ENCODE measurements at places on chromosomes 3 and 15.

GRCh38 chr3:15217841-15218267 is 11.8 kb downstream of the CAPN7 start:
- no peak for DNase-seq
- no peak overlapping the region for H3K27ac ChIP-seq
- no peak overlapping the region for H3K4me3 ChIP-seq
- no peaks in the 10 kb centered on the region for H3K27me3 ChIP-seq
- H3K36me3 ChIP-seq, result peaks cover 65% of the 10 kb centered on the region

GRCh38 chr3:184155644-184156521 is 706 bp downstream of the DVL3 start:
- no peak for DNase-seq
- no peaks in the 10 kb centered on the region for H3K27me3 ChIP-seq
- H3K36me3 ChIP-seq, result peaks cover 2% of the 10 kb centered on the region
- H3K4me1 ChIP-seq, result peaks cover 36% of the 10 kb centered on the region
- H3K27ac ChIP-seq, result peak overlapping the region; percentile 87

DNA sequence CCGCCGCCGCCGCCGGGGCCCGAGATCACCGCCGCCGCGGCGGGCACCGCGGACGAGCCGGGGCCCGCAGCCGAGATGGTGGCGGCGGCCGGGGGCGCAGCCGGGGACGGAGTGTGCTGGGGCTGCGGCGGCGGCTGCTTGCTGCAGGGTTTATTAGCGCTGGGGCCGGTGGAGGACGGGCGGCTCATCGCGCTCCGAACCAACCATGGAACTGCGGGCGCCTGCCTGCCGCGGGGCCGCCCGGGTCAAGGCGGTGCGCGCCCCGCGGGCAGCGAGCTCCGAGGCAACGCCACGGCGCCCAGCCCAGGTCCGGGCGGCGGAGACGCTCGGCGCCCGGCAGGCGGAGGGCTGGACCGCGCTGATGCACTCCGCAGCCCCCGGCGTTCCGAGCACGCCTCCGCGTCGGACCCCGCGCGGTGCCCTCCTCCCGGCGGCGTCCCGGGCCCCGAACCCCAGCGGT is 277 bp downstream of the SIAH2 start:
- H3K27ac ChIP-seq, result peak overlapping the region; percentile 97
- peak overlapping the region; percentile 87 for H3K4me3 ChIP-seq
- DNase-seq, result no peak
- H3K36me3 ChIP-seq, result peaks cover 25% of the 10 kb centered on the region
- H3K27me3 ChIP-seq, result no peaks in the 10 kb centered on the region
- H3K4me1 ChIP-seq, result peaks cover 45% of the 10 kb centered on the region

DNA sequence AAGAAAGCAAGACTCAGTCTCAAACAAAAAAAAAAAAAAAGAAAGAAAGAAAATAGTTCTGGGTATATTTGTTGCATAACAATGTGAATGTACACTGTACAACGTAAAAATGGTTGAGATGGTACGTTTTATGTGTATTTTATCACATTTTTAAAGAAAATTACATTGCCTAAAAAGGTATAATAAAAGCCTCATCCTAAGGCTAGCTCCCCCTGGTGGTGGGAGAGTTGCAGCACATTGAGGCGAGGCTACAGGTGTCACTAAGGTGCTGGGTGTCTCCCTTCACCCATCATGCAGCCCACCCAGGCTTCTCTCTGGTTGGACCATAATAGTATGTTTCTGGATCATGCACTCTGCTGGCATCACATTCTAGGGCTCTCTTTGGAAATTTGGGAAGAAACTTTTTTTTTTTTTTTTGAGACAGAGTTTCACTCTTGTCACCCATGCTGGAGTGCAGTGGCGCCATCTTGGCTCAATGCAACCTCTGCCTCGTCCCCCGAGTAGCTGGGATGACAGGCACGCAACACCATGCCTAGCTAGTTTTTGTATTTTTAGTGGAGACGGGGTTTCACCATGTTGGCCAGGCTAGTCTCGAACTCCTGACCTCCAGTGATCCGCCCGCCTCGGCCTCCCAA is 12.4 kb upstream of the RAB11A start:
- DNase-seq, result peak; percentile 75
- H3K27me3 ChIP-seq, result no peaks in the 10 kb centered on the region
- H3K27ac ChIP-seq, result no peak overlapping the region
- peak overlapping the region; percentile 23 for H3K4me3 ChIP-seq
- peaks cover 14% of the 10 kb centered on the region for H3K4me1 ChIP-seq

GRCh38 chr3:5058471-5058951 is 63.6 kb upstream of the ARL8B start:
- no peaks in the 10 kb centered on the region for H3K4me1 ChIP-seq
- no peak overlapping the region for H3K4me3 ChIP-seq
- no peaks in the 10 kb centered on the region for H3K36me3 ChIP-seq
- no peaks in the 10 kb centered on the region for H3K27me3 ChIP-seq

- peaks cover 7% of the 10 kb centered on the region for H3K4me1 ChIP-seq
- H3K27ac ChIP-seq, result no peak overlapping the region
- H3K36me3 ChIP-seq, result peaks cover 4% of the 10 kb centered on the region
- no peak overlapping the region for H3K4me3 ChIP-seq
- no peak for DNase-seq
Measured at GRCh38 chr3:71629289-71629688, 45.8 kb upstream of the FOXP1 start.

- H3K4me3 ChIP-seq, result no peak overlapping the region
- H3K27ac ChIP-seq, result peak overlapping the region; percentile 16
- peaks cover 33% of the 10 kb centered on the region for H3K36me3 ChIP-seq
- H3K4me1 ChIP-seq, result peaks cover 43% of the 10 kb centered on the region
- no peak for DNase-seq
Measured at GRCh38 chr3:167723025-167723512, 11.6 kb downstream of the PDCD10 start.

DNA sequence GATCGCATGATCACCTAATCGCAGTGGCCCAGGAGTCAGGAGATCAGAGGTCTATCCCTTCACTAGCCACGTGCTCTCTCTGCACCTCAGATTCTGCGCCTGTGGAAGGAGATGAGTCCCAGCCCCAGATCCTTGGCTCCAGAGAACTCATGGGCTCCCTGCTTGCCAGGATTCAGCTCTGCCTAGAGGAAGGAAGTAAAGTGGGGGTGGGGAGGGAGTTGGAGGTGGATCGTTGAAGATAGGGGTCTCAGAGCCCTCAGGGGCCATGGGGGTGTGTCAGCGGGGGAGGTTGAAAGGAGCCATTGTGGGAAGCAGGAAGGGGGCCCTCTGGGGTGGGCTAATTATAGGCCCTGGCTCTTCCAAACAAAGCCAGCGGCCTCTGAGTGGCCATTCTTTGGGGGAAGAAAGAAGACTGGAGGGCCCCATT is 11.3 kb upstream of the STRA6 start:
- peaks cover 57% of the 10 kb centered on the region for H3K27me3 ChIP-seq
- peaks cover 2% of the 10 kb centered on the region for H3K36me3 ChIP-seq
- no peaks in the 10 kb centered on the region for H3K4me1 ChIP-seq

DNA sequence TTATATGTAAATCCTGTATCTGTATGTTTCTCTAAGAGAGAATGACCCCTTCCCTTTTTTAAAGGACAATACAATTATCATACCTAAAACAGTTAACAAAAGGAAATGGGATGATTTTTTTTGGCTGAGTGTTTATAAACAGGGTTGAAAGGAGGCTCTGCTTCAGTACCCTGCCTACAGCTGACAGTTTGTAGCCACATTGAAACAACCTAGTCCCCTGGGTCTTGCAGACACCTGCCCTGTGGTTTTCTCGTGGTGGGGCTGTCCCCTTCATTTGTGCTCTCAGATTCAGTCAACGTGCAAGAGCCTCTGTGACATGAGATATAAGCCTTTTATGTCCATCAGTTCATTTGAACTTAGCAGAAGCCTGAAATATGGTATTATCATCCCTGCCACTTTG is 2.3 kb upstream of the HMCES start:
- peaks cover 21% of the 10 kb centered on the region for H3K4me1 ChIP-seq
- H3K36me3 ChIP-seq, result peaks cover 53% of the 10 kb centered on the region
- H3K4me3 ChIP-seq, result no peak overlapping the region
- no peak overlapping the region for H3K27ac ChIP-seq
- no peak for DNase-seq

- no peak for DNase-seq
- no peak overlapping the region for H3K27ac ChIP-seq
- H3K27me3 ChIP-seq, result peaks cover 17% of the 10 kb centered on the region
- no peaks in the 10 kb centered on the region for H3K4me1 ChIP-seq
Measured at GRCh38 chr3:56253941-56254665, 214.2 kb downstream of the ERC2 start.

DNA sequence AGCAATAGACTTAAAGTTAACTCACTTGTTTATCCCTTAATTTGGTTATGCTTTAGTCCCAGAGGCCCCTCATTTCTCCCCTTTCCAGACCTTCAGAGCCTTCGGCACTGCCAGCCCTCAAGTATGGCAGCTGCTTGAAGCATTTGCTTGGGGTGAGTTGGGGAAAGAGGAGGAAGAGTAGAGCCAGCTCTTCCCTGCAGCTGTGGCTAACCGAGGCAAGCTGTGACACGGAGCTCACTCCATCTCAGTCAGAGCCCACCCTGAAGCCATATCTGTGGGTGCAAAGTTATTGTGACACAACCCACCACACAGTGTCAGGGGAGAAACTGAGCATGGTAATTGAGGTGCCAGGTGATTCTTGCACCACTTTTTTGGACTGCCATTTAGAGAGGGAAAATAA is 66.1 kb downstream of the FILIP1L start:
- no peak for DNase-seq
- no peaks in the 10 kb centered on the region for H3K27me3 ChIP-seq
- no peak overlapping the region for H3K4me3 ChIP-seq
- no peaks in the 10 kb centered on the region for H3K36me3 ChIP-seq

DNA sequence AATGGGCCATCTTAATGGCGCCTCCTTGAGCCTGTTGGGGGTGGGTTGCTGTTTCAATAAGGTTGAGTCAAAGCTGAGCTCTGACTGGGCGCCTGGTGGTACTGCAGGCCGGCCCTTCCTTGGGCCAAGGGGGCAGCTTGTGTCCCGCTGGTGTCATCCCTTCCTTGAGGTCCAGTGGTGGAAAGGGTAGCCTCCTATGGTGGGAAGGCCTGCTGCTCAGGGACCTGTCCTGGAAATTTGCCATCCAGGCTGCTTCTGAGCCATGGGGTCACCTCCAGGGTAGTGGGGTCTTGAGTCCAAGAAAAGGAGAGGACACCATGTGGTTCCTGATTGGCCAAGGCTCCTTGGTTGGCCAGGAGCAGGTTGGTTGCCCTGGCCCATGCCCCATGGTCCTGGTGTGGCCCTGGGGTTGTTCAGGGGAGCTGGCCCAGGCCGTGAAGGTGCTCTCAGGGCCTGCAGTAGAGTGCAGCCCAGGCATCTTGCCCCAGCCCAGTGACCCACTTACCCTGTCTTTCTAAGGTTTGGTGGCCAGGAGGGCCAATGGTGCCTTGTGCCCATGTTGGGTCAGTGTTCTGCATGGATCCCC is 188.7 kb downstream of the UBE3A start:
- no peak overlapping the region for H3K27ac ChIP-seq
- no peaks in the 10 kb centered on the region for H3K27me3 ChIP-seq
- H3K36me3 ChIP-seq, result no peaks in the 10 kb centered on the region
- DNase-seq, result no peak

GRCh38 chr3:25257026-25257425 is 171.0 kb upstream of the RARB start:
- H3K4me3 ChIP-seq, result no peak overlapping the region
- H3K4me1 ChIP-seq, result no peaks in the 10 kb centered on the region
- H3K27ac ChIP-seq, result no peak overlapping the region
- H3K36me3 ChIP-seq, result peaks cover 1% of the 10 kb centered on the region
- H3K27me3 ChIP-seq, result no peaks in the 10 kb centered on the region
